ENCODE measurements at places on chromosomes 6 and 20.

DNA sequence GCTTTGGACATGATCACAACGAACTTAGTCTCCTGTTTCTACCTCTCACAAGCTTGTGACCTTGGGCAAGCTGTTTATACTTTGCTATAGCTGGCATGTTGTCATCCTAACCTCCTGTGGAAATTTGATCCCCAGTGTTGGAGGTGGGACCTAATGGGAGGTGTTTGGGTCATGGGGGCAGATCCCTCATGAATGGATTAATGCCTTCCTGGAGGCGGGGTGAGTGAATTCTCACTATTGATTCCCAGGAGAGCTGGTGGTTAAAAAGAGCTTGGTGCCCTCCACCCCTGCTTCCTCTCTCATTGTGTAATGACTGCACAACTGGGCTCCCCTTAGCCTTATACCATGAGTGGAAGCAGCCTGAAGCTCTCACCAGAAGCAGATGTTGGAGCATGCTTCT lies 228.9 kb downstream of the HIVEP2 start:
- no peak for DNase-seq

- no peak for DNase-seq
Measured at GRCh38 chr20:14979453-14979986, 642.1 kb upstream of the FLRT3 start.

- DNase-seq, result peak; percentile 90
Measured at GRCh38 chr20:25081065-25081729, 744 bp downstream of the VSX1 start.

- peak; percentile 69 for DNase-seq
Measured at GRCh38 chr6:70166088-70166958, 136.6 kb downstream of the COL9A1 start.

GRCh38 chr6:103872678-103873077 lies 987.0 kb downstream of the HACE1 start:
- DNase-seq, result no peak
